Central memory CD8-positive, alpha-beta T cell (primary cell): ENCODE measurements at places on chromosomes 13 and 19.

- H3K27me3 ChIP-seq, result no peaks in the 10 kb centered on the region
- peak; percentile 46 for DNase-seq
- peak overlapping the region; percentile 67 for H3K4me3 ChIP-seq
- H3K36me3 ChIP-seq, result peaks cover 30% of the 10 kb centered on the region
- H3K27ac ChIP-seq, result peak overlapping the region; percentile 98
These were observed 60.0 kb upstream of the GPR183 start for GRCh38 chr13:99367106-99367616.

GRCh38 chr13:110115591-110115990 lies 191.4 kb downstream of the COL4A1 start:
- no peak overlapping the region for H3K27ac ChIP-seq
- no peak overlapping the region for H3K4me3 ChIP-seq
- peaks cover 9% of the 10 kb centered on the region for H3K27me3 ChIP-seq
- no peaks in the 10 kb centered on the region for H3K4me1 ChIP-seq
- DNase-seq, result no peak

DNA sequence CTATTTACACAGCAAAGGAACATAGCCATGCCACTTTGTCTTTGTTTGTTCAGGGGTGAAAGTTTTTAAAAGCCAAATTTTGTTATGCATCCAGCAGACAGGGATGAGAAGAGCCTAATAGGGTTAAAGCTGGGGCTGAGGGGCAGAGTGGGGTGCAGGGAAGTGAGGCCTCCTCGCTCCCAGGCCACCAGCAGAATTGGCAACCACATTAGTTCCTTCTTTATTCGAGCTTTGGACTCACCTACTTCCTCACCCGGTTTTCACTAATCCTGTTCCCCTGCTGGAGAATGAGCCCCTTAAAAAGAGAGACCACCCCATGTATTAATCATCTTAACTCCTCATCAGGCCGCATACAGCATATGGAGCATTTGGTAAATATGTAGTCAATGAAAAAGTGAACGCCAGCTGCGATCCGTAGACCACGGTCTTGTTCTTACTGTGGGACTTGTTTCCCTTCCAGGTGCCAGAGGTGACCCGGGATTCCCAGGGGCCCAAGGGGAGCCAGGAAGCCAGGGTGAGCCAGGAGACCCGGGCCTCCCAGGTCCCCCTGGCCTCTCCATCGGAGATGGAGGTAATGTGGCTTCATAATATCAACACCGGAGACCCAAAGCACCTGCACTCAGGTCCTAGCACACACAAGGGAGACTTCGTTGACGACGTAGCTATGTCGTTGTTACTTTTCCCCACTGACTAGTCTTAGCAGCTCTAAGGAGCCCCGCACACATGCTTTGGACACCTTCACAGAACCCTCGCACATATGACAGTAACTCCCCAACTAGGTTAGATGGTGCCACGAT lies 112.1 kb downstream of the RAB20 start:
- no peaks in the 10 kb centered on the region for H3K4me1 ChIP-seq
- H3K27me3 ChIP-seq, result peaks cover 63% of the 10 kb centered on the region
- no peak overlapping the region for H3K27ac ChIP-seq

DNA sequence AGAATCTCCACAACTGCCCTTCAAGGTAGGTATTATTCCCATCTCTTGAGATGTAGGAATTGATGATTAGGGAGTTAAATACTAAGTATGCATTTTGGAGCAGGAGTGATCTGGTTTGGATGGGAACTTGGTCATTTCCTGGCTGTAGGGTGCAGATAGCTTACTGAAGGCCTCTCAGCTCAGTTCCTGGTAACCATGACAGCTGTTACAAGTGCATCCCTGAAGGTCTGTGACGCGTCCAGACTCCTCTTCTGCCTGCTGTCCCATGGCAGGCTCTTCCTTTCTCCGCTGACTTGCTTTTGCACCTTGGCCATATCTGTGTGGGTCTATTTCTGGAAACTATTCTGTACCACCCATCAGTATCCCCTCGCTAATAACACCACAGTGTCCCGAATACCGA lies 387.8 kb downstream of the ZNF536 start:
- no peaks in the 10 kb centered on the region for H3K27me3 ChIP-seq
- no peak overlapping the region for H3K4me3 ChIP-seq
- no peaks in the 10 kb centered on the region for H3K36me3 ChIP-seq
- H3K27ac ChIP-seq, result no peak overlapping the region
- DNase-seq, result no peak
- H3K4me1 ChIP-seq, result no peaks in the 10 kb centered on the region

DNA sequence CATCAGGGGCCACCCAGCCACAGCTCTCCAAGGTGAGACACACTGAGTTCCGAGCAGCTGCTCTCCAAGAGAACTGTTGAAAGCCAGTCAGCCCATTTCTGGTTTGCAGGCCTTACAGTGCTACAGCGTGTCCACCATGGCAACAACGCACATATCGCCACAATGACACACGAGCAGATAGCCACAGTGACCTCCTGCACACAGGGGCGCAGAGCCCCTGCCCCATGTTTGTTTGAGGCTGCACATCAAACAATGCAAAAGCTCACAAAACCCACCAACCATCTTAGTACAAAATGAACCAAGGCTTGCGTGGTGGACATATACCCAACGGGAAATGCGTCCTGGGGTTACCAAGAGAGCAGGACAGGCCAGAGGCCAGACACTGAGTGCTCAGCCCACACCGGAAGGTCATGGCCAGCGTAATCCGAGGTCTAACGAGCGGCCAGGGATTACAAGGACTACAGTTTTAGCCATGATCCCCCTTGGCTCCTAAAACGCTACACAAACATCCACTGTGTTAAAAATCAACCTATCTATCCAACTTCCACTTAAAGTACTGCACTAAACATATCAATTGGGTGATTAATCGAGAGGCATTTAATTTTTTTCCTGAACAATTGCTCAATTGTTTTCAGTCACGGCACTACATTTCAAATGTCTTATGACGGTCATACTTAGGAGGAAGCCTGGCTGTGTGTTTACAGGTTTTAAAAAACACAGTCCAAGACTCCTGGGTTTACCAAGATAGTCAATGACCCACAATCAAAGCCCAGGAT lies 56.0 kb downstream of the STK24 start:
- peaks cover 20% of the 10 kb centered on the region for H3K36me3 ChIP-seq
- peaks cover 86% of the 10 kb centered on the region for H3K4me1 ChIP-seq
- no peak for DNase-seq
- H3K4me3 ChIP-seq, result no peak overlapping the region

- DNase-seq, result no peak
- no peaks in the 10 kb centered on the region for H3K27me3 ChIP-seq
- H3K36me3 ChIP-seq, result no peaks in the 10 kb centered on the region
- no peak overlapping the region for H3K27ac ChIP-seq
These were observed 19.6 kb downstream of the HMGB1 start for GRCh38 chr13:30446126-30446500.

DNA sequence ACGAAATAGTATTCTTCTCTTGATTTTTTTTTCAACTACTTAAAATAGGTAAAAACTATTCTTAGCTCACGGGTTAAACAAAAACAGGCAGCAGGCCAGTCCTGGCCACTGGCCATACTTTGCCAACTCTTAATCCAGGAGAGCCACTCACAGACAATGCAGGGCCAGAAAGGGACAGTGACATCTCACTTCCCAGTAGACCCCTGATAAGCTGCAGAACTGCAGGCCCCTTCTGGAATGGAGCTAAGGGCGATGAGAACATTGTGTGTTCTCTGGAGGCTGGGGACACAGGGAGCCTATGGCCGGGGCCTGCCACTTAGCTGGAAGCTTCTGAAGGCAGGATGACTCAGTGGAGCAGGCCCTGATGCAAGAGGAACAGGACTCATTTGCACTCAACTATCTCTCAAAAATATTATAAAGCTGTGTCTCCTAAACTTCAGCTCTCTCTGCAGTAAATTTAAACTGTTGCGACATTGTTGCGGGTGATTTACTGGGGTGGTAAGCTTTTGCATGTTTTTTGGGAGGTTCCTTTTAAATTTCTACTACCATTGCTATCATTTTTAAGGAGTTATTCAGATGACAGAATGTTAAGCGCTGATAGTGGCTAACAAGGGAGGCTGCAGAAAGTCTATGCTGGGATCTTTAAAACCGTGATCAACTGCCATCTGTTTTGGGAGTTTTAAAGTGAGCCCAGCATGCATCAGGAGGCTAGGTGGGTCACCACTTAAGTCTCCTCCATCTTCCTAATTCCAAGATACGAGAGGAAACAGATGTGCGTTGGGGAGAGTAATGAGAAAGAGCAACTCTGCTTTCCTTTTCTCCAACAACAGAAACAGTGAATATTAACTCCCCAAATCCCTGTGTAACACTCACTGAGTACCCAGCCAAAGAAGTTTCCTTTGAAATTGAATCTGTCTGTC lies 33.2 kb upstream of the KATNAL1 start:
- H3K4me3 ChIP-seq, result no peak overlapping the region
- peaks cover 3% of the 10 kb centered on the region for H3K36me3 ChIP-seq

GRCh38 chr13:45396533-45397095 lies 21.6 kb downstream of the SLC25A30 start:
- no peaks in the 10 kb centered on the region for H3K27me3 ChIP-seq
- H3K4me1 ChIP-seq, result peaks cover 26% of the 10 kb centered on the region
- peak overlapping the region; percentile 2 for H3K4me3 ChIP-seq
- no peak for DNase-seq

DNA sequence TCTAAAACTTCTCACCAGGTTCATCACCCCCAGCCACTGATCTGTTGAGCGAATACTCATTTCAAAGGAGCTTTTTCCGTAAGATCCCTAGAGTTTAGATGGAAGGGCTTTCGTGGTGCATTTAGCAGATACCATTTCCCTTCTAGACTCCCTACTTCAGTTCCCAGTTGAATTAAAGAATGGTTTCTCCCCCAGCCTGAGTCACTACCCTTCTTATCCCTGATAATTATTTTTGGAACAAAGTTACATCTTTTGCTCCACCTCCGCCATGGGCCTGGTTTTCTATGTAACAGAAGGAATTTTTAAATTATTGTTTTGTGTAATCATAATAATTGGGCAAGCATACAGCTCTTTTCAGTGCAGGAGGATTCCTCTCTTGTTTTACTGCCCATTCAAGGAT lies 22.0 kb downstream of the USPL1 start:
- H3K4me3 ChIP-seq, result no peak overlapping the region
- peaks cover 40% of the 10 kb centered on the region for H3K4me1 ChIP-seq
- no peaks in the 10 kb centered on the region for H3K27me3 ChIP-seq
- DNase-seq, result no peak
- H3K36me3 ChIP-seq, result peaks cover 56% of the 10 kb centered on the region

DNA sequence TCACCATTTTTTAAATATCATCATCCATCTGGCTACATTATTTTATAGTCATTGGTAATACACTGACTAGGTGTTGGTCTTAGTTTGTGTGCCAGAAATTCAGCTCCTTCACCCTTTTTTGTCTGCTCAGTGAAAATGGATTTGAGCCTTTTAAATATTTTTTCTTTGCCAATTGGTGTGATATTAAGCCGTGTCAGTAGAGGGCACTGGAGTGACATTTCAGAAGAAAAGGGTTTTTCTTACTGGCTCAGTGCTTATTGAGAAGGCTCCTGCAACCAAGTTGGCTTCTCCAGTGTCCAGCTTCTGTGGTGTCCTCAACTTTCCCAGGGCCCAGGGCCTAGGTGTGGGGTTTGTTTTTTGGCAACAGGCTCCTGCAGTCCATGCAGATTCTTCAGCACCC lies 546.6 kb downstream of the DACH1 start:
- H3K36me3 ChIP-seq, result no peaks in the 10 kb centered on the region
- H3K27me3 ChIP-seq, result no peaks in the 10 kb centered on the region
- no peak overlapping the region for H3K27ac ChIP-seq
- no peak overlapping the region for H3K4me3 ChIP-seq

DNA sequence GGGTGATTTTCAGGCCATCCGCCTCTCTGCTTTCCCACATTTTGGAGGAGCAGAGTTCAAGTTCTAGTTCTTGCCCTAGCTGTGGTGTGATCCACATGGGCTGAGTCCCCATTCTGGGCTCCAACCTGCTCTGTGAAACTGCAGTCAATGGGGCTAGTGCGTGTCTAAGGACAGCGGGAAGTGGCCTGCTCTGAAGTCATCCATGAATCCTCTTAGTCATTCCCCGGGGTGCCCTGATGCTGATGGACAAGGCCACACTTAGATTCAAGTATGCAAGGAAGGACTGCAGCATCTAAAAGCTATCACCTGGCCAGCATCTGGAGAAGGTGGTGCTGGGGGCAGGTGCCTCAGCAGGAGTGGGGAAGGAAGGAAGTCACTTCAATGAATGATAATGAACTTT lies 94.6 kb downstream of the TSHZ3 start:
- no peak for DNase-seq
- no peak overlapping the region for H3K4me3 ChIP-seq
- H3K4me1 ChIP-seq, result no peaks in the 10 kb centered on the region
- no peaks in the 10 kb centered on the region for H3K36me3 ChIP-seq
- H3K27ac ChIP-seq, result no peak overlapping the region
- H3K27me3 ChIP-seq, result peaks cover 56% of the 10 kb centered on the region

GRCh38 chr13:113491418-113491883 lies 940 bp upstream of the DCUN1D2 start:
- peaks cover 17% of the 10 kb centered on the region for H3K36me3 ChIP-seq
- DNase-seq, result no peak
- H3K4me3 ChIP-seq, result peak overlapping the region; percentile 81
- H3K27ac ChIP-seq, result peak overlapping the region; percentile 92
- no peaks in the 10 kb centered on the region for H3K27me3 ChIP-seq

DNA sequence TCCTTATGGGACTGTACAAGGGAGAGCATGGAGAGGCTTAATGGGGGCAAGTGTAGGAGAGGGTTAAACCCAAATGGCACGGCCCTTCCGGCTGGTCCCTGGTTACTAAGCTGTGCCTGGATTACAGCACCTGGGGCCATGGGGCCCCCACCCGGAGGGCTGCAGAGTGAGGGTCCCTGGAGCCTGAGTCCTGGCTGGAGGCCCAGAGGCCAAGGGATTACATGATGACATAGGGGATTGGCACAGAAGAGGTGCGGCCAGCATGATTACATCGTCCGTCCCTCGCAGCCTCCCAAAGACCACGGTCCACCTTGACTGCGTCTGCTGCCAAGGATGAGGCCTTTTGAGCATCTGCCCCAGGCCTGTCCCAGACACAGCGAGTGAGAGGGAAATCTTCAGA lies 149.4 kb downstream of the URI1 start:
- H3K4me3 ChIP-seq, result no peak overlapping the region
- no peaks in the 10 kb centered on the region for H3K36me3 ChIP-seq
- DNase-seq, result no peak

GRCh38 chr19:42140125-42140754 lies 8.0 kb upstream of the POU2F2 start:
- H3K4me3 ChIP-seq, result no peak overlapping the region
- H3K27me3 ChIP-seq, result no peaks in the 10 kb centered on the region
- peaks cover 26% of the 10 kb centered on the region for H3K4me1 ChIP-seq
- H3K36me3 ChIP-seq, result peaks cover 3% of the 10 kb centered on the region
- H3K27ac ChIP-seq, result peak overlapping the region; percentile 27
